Activated naive CD8-positive, alpha-beta T cell treated with anti-CD3 and anti-CD28 coated beads for 36 hours (primary cell): ENCODE measurements at places on chromosomes 3 and 15.

DNA sequence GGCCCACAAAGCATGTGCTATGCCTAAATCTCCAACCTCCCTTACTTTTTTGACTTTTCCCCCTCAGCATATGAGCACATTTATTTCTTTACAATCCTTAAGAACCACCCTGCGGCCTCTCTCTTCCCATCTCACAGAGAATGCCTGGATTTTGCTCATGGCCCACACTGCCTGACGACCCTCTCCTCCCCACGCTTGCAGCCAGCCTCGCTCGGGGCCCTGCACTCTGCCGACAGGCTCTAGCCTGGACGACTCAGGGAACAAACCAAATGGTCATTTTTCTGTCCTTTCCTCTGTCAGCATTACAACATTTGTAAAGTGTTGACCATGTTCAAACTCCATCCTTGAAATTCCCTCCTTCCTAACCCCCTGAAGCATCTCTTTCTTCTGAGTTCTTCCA is 11.7 kb downstream of the HES1 start:
- no peak overlapping the region for H3K4me3 ChIP-seq
- peaks cover 9% of the 10 kb centered on the region for H3K27me3 ChIP-seq
- no peak overlapping the region for H3K27ac ChIP-seq
- DNase-seq, result no peak
- H3K4me1 ChIP-seq, result peaks cover 2% of the 10 kb centered on the region

GRCh38 chr3:67558426-67558825 is 96.0 kb downstream of the SUCLG2 start:
- H3K4me1 ChIP-seq, result peaks cover 18% of the 10 kb centered on the region
- H3K4me3 ChIP-seq, result no peak overlapping the region
- no peaks in the 10 kb centered on the region for H3K27me3 ChIP-seq
- H3K36me3 ChIP-seq, result peaks cover 48% of the 10 kb centered on the region

- no peak for DNase-seq
- H3K27ac ChIP-seq, result no peak overlapping the region
- no peaks in the 10 kb centered on the region for H3K36me3 ChIP-seq
Observed at GRCh38 chr3:43884581-43884980, 193.8 kb downstream of the ABHD5 start.

GRCh38 chr3:127424766-127425504 is 137.1 kb upstream of the PRR20G start:
- H3K4me3 ChIP-seq, result no peak overlapping the region
- no peaks in the 10 kb centered on the region for H3K4me1 ChIP-seq
- no peak overlapping the region for H3K27ac ChIP-seq

GRCh38 chr3:138072796-138073195 is 42.6 kb downstream of the DZIP1L start:
- H3K4me1 ChIP-seq, result no peaks in the 10 kb centered on the region
- no peak overlapping the region for H3K4me3 ChIP-seq
- no peaks in the 10 kb centered on the region for H3K36me3 ChIP-seq

DNA sequence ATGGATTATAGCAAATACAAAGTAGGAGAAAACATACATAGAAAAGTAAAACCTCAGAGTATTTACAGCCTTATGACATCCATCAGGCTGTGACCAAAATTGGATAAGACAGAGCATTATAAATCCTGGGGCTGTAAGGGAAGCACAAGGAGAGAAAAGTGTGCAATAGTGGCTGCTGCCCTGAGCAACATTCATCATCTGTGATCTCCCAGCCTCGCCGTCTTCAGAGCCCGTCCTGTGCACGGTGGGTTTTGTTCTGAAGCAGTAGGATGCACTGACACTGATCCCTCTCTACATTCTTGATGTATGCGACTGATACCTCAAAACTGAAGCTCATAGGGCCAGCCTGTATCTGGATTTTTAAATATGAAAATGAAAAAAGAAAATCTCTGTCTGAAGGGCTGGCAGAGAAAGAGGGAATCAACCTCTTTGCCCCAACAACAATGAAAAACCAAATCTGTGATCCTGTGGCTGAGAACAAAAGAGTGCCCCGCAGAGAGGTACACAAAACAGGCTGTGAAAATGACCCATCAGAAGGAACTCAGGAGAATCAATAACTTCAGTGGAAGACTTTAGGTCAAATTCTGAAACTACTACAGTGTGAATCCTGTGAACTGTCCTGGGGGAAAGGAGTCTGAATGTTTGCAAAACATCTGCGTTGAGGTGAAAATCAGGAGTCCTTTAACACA is 8.2 kb upstream of the RTP4 start:
- H3K27me3 ChIP-seq, result no peaks in the 10 kb centered on the region
- no peak for DNase-seq
- no peak overlapping the region for H3K4me3 ChIP-seq
- H3K27ac ChIP-seq, result no peak overlapping the region
- H3K36me3 ChIP-seq, result no peaks in the 10 kb centered on the region

GRCh38 chr3:68819361-68819760 is 113.0 kb downstream of the TAFA4 start:
- DNase-seq, result no peak
- H3K27ac ChIP-seq, result no peak overlapping the region
- no peaks in the 10 kb centered on the region for H3K4me1 ChIP-seq
- H3K4me3 ChIP-seq, result no peak overlapping the region
- H3K36me3 ChIP-seq, result no peaks in the 10 kb centered on the region

GRCh38 chr15:90907051-90907660 is 4.1 kb downstream of the MAN2A2 start:
- DNase-seq, result no peak
- H3K36me3 ChIP-seq, result peaks cover 29% of the 10 kb centered on the region
- H3K27ac ChIP-seq, result no peak overlapping the region
- no peaks in the 10 kb centered on the region for H3K27me3 ChIP-seq

DNA sequence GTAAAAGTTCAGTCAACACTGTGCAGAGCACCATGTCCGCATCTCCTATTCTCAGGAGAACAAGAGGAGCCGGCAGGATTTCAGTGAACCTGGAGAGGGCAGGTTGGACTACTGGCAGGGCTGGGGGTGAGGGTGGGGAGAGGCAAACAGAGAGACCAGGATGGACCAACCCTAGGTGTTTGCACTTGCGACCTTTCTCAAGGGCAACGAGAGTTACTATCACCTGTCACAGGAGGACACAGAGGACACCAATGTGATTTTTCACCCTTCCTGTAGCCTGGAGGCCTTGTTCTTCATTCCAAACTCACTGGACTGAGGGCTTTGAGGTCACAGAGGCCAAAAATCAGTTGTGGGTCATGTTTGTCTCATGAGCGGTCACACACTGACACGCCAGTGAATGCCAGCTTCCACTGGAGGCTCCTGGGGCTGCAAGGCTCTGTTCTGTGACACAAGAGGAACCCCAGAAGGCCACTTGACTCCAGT is 89.5 kb downstream of the CPN2 start:
- no peak overlapping the region for H3K4me3 ChIP-seq
- no peak for DNase-seq
- no peaks in the 10 kb centered on the region for H3K36me3 ChIP-seq
- no peak overlapping the region for H3K27ac ChIP-seq
- H3K4me1 ChIP-seq, result no peaks in the 10 kb centered on the region

DNA sequence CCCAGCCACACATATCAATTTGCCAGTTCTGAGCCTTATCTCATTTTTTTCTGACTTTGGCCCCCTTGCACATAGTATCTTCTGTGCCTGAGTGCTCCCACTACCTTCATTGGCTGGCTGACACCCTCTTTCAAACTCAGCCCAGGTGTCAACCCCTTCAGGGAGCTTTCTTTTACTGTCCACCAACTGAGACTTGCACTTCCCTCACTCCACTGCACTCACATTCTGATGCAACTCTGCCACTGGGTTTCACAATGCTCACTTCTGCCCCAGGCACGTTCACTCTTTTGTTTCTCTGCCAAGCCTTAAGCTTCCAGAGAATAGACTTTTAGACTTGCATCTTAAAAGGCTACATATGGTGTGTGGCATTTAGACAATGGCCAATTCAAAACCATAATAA is 101.5 kb upstream of the CBLB start:
- H3K27ac ChIP-seq, result no peak overlapping the region
- H3K4me1 ChIP-seq, result no peaks in the 10 kb centered on the region
- H3K27me3 ChIP-seq, result no peaks in the 10 kb centered on the region

GRCh38 chr3:2458816-2459215 is 360.1 kb downstream of the CNTN4 start:
- H3K27me3 ChIP-seq, result no peaks in the 10 kb centered on the region
- H3K36me3 ChIP-seq, result no peaks in the 10 kb centered on the region
- DNase-seq, result no peak
- H3K4me1 ChIP-seq, result no peaks in the 10 kb centered on the region

GRCh38 chr3:69675786-69676530 is 63.3 kb upstream of the MITF start:
- H3K27me3 ChIP-seq, result peaks cover 19% of the 10 kb centered on the region
- H3K4me3 ChIP-seq, result no peak overlapping the region
- H3K36me3 ChIP-seq, result no peaks in the 10 kb centered on the region
- H3K4me1 ChIP-seq, result no peaks in the 10 kb centered on the region

DNA sequence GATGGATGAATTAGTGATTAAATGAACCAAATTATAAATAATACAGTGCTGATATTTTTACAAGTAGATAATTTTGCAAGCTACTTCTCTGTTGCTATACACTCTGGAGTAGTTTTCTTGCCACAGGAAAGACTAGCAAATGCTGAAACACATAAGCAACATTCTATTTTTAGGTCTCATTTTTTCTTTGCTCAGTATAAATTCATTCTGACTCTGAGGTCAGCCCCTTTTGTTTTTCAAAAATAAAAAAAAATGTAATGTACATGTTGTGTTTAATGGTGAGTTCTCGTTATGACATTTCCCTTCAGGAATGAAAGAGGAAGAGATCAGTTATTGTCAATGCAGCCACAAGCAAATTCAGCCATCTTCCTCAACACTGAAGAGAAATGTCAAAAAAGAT is 24.9 kb downstream of the GJD2 start:
- no peaks in the 10 kb centered on the region for H3K4me1 ChIP-seq
- H3K4me3 ChIP-seq, result no peak overlapping the region
- peaks cover 23% of the 10 kb centered on the region for H3K27me3 ChIP-seq
- no peak overlapping the region for H3K27ac ChIP-seq
- H3K36me3 ChIP-seq, result no peaks in the 10 kb centered on the region

DNA sequence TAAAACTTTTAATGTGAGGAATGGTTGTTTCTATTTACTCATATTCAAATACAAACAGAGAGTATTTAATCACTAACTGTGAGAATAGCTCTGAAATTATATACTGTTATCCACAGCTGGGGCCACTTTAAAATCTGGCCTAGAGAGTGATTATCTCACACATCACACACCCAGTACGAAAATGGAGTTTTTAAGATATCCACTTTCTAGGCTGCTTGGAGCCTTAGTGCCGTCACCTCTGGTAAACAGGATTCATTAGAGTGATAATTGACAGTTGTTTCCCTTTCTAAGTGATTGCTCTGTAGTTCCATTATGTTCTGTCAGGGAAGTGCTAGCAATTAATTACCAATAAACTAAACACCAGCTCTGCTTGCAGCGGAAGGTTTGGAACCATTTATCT is 942.4 kb downstream of the FHIT start:
- H3K36me3 ChIP-seq, result no peaks in the 10 kb centered on the region
- no peak overlapping the region for H3K4me3 ChIP-seq
- H3K27me3 ChIP-seq, result no peaks in the 10 kb centered on the region

DNA sequence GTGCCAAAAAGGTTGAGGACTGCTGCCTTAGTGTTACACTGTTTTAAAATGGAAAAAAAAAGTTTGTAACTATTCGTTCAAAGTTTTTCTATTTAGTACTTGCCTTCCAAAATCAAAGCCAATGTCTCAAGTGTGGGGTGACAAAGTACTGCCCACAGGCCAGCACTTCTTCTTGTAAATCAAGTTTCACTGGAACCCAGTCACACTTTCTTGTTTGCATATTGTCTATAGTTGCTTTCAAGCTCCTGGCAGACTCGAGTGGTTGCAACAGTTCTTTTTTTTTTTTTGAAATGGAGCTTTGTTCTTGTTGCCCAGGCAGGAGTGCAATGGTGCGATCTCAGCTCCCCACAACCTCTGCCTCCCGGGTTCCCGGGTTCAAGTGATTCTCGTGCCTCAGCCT is 75.3 kb upstream of the RPL35A start:
- peaks cover 31% of the 10 kb centered on the region for H3K36me3 ChIP-seq
- no peaks in the 10 kb centered on the region for H3K27me3 ChIP-seq
- no peak for DNase-seq
- H3K4me3 ChIP-seq, result no peak overlapping the region

- H3K27ac ChIP-seq, result no peak overlapping the region
- H3K4me1 ChIP-seq, result no peaks in the 10 kb centered on the region
- H3K27me3 ChIP-seq, result no peaks in the 10 kb centered on the region
- no peaks in the 10 kb centered on the region for H3K36me3 ChIP-seq
- no peak overlapping the region for H3K4me3 ChIP-seq
- no peak for DNase-seq
Observed at GRCh38 chr3:104298662-104299061, 1068.0 kb upstream of the ALCAM start.

DNA sequence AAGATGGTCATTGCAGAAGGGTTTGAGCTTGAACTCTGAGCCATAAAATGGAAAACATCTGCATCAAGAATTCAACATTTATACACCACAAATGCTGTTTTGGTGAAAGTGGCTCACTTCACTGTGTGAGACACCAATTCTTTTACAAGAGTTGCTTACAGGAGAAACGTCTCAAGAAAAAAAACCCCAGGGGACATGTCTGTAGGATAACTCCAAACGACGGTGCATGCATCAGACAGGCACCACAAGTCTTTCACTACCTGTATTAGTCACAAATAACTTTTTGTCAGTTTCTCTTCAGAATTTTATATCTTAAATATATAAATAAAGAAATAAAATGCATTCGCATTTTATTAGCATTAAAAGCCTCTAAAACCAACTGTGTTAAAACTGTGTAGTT is 164.3 kb downstream of the EFHB start:
- H3K36me3 ChIP-seq, result no peaks in the 10 kb centered on the region
- H3K27me3 ChIP-seq, result no peaks in the 10 kb centered on the region
- H3K4me3 ChIP-seq, result no peak overlapping the region
- no peak overlapping the region for H3K27ac ChIP-seq
- H3K4me1 ChIP-seq, result no peaks in the 10 kb centered on the region

GRCh38 chr3:37386627-37387230 is 212.3 kb upstream of the LRRFIP2 start:
- H3K27ac ChIP-seq, result no peak overlapping the region
- no peaks in the 10 kb centered on the region for H3K4me1 ChIP-seq
- H3K4me3 ChIP-seq, result no peak overlapping the region

GRCh38 chr3:138184994-138185393 is 2.1 kb upstream of the ARMC8 start:
- H3K27me3 ChIP-seq, result peaks cover 9% of the 10 kb centered on the region
- H3K27ac ChIP-seq, result no peak overlapping the region
- no peak for DNase-seq
- peaks cover 4% of the 10 kb centered on the region for H3K36me3 ChIP-seq

- no peak for DNase-seq
- no peaks in the 10 kb centered on the region for H3K27me3 ChIP-seq
- no peaks in the 10 kb centered on the region for H3K36me3 ChIP-seq
Observed at GRCh38 chr15:43275740-43276562, 9.2 kb upstream of the TGM5 start.

DNA sequence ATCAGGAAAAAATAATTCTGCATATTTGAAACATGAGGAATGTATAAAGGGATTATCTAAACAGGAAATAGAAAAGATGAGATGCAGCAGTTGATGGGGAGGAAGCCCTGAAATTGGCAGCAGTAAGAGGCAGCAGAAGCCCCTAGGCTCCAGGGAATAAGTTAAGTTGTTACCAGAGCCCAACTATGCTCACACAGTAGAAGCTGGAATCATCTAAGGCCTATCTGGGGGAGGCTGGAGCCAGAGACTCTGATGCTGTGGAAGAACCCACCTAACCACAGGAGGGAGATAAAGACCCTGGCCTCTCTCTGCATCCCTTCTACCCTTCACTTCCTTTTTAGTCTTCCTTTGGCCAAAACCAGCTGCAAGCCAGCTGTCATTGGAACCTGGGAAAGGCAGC is 519.7 kb downstream of the DIPK2A start:
- H3K4me1 ChIP-seq, result no peaks in the 10 kb centered on the region
- no peaks in the 10 kb centered on the region for H3K36me3 ChIP-seq
- H3K4me3 ChIP-seq, result no peak overlapping the region
- no peaks in the 10 kb centered on the region for H3K27me3 ChIP-seq
- DNase-seq, result no peak
